ENCODE measurements at places on chromosomes 13 and 19.

- no peak for DNase-seq
Measured at GRCh38 chr13:49567491-49567890, 17.9 kb downstream of the RCBTB1 start.

DNA sequence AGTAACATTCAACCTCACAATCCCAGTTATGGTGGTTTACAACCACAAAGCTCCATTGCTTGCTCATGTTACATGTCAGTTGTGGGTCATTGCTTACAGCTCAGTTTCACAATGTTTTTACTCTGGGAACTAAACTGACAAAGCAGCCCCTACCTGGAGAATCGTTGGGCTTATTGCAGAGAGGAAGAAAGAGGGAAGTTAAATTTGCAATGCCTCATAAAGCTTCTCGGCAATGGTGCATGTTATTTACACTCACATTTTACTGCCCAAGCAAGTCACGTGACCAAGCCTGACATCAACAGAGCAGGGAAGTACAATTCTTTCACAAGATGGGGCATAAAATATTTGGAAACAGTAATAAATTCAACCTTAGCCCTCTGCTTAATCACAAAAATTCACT lies 441.6 kb downstream of the TDRD3 start:
- peak; percentile 75 for DNase-seq

GRCh38 chr13:27482983-27483382 lies 32.6 kb upstream of the MTIF3 start:
- peak; percentile 73 for DNase-seq

DNA sequence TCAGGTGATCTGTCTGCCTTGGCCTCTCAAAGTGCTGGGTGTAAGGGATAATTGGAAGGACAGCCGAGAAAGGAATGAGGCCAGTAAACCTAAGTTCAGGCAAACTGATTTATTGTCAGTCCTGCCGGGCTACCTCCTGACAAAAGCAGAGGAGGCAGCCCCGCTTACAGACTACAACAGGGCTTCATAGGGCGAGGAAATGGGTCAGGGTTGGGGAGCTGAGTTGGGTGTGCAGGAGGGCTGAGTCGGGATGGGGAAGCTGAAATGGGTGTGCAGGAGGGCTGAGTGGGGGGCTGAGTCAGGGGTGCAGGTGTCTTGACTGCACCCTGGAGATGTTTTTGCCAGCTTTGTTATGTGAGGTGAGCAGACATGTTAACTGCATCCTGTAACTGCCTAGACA lies 210.2 kb downstream of the SLITRK6 start:
- DNase-seq, result no peak

GRCh38 chr13:97388373-97388772 lies 45.6 kb upstream of the RAP2A start:
- DNase-seq, result peak; percentile 69

DNA sequence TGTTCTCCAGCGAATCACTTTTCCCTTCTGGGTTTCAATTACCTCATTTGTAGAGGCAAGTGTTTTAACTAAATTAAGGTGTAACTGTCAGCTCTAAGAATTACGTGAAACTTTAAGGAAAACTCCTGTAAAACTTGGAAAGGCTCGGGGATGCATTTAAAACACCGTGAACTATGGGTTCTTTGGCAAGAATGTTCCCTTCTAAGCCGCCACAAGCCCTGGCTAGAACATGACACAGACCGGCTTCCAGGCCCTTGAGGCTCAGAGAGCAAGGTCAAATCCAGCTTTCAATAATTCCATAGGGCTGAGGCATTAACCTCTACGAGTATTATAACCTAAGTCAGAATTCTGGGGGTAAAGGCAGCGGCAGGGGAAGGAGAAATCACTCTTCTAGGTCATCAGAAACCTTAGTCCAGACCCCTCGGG lies 685 bp downstream of the VWA8 start:
- DNase-seq, result peak; percentile 45

DNA sequence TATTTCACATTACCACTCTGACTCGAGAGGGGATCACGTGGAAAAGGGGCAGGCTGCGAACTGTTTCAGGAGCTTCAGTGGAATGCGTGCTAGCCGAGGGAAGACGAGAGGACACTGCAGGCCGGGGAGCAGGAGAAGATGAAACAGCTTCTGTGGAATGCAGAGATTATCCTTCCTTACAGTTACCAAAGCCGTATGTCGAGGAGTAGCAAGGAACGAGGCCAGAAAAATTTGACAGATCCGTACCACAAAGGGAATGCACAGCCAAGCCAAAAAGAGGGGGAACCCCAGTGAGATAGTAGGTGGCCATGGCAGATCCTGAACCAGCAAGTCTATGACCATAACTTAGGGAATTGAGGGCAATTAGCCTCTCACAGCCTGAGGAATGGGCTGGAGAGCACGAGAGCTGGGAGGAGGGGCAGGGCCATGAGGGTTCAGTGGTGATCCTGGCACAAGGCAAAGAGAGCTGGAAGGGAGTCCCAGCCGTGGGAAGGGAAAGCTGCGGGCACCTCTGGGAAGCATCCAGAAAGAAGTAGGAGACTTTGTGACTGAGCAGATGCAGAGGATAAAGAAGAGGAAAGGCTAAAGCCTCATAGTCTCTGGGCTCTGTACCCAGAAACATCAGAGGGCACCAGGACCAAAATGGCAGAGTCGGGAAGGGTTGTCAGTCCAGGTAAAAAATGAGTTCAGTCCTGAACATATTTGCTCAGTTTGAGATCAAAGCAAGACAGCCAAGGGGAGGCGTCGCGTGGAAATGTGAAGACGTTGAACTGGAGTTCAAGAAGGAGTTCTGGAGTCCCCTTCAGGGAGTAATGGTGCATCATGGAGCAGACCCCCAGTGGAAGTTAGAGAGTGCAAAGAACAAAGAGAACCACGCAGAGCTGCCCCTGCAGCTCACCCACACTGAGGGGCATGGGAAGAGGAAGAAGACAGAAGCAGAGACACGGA lies 5.1 kb downstream of the COL4A1 start:
- no peak for DNase-seq

DNA sequence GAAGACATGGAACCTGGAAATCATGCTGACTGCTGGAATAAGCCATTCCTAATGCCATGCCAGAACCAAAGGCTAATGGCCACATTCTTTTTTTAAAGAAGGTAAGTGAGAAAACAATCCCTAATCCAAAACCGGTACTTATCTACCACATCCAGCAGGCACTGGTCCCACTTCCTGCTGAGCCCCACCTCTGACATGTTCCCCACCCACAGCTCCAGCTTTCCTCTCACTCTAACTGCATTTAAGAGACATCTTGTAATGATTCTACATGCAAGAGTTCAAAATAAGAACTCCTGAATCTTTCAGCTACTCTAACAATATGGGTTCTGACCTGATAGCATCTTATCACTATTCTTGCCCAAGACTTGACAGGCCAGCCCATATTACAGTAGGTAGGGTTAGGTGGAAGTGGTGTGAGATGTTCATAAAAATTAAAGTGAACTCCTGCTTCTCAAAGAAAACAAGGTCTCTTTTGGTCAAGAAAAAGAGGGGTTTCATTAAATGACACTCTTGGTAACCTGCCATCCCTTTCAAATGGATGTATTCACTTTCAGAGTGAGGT lies 41.9 kb downstream of the N4BP2L2 start:
- DNase-seq, result peak; percentile 13

DNA sequence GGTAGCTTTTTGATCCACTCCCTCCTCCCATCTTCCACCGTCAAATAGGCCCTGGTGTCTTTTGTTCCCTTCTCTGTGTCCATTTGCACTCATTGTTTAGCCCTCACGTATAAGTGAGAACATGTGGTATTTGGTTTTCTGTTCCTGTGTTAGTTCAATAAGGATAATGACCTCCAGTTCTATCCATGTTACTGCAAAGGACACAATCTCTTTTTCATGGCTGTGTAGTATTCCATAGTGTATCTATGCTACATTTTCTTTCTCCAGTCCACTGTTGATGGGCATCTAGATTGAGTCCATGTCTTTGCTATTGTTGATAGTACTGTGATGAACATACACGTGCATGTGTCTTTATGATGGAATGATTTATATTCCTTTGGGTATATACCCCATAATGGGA lies 136.0 kb upstream of the USP29 start:
- no peak for DNase-seq

GRCh38 chr19:18262917-18263316 lies 11.3 kb downstream of the IQCN start:
- DNase-seq, result no peak

DNA sequence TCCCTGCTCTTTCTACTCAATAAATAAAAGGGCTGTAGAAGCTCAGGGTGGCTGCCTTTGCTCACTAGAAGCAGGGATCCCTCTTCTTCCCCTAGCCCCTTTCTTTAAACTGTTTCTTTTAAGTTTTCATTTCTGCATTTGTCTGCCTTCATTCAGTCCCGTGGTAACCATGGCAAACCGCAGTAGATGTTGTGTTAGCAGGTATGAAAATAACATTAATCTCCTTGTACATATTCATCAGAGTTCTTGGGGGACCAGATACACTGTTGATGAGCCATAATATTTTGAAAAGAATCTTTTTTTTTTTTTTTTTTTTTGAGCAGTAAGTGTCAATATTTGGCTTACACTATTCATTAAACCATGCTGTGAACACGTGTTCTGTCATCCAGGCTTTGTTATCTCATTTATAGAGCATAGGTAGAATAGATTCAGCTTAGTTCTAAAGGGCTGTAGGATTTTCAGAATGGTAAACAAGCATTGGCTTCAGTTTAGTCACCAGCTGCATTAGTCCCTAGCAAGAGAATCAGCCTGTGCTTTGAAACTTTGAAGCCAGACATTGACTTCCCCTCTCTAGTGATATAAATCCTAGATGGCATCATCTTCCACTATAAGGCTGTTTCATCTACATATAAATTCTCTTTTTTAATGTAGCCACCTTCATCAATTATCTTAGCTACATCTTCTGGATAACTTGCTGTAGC lies 59.4 kb upstream of the SPRY2 start:
- no peak for DNase-seq

DNA sequence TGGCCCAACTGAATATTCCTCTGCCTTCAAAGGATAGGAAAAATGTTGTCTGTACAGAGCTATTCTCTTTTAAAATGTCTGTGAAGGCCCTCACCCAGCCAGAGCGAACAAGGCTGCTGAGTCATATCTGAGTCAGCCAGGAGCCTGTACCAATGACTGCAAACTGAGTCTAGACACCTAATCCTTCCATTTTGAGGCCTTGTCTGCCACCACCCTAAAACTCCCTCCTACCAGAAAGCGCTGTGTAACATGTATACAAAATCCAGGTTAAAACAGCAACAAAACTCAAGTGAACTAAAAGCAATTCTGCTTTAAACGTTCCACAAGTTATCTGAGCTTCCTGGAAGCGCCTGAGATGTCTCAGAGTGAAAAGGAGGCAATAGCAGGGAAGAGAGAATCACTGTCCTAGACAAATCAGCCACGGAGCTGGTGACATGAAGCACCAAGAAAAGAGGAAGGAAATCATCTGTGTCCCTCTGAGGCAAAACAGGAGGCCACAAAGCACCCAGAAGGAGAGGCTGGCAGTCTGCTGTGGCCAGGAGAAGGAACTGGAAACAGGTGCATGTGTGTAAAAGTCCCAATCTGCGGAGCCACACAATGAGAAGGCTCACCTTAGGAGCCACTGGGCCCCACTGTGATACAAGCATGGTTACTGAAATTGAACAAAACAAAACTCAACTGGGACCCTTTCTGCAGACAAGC lies 10.2 kb downstream of the DHRS12 start:
- DNase-seq, result peak; percentile 97

DNA sequence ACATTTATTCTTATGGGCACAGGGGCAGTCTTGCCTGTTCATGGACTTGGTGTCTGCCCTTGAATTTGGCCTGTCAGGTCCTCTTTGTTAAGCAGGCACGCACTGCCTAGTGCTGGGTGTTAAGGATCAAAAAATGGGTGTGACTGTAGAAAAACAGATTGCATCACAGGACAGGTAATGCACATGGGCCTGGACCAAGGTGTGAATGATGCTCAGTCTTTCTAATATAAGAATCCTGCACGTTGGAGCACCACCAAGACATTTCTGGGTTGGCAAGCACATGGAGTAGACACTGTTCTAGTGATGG lies 33.7 kb downstream of the GATAD2A start:
- DNase-seq, result no peak

- DNase-seq, result no peak
Measured at GRCh38 chr19:4232614-4233281, 3.4 kb downstream of the EBI3 start.

DNA sequence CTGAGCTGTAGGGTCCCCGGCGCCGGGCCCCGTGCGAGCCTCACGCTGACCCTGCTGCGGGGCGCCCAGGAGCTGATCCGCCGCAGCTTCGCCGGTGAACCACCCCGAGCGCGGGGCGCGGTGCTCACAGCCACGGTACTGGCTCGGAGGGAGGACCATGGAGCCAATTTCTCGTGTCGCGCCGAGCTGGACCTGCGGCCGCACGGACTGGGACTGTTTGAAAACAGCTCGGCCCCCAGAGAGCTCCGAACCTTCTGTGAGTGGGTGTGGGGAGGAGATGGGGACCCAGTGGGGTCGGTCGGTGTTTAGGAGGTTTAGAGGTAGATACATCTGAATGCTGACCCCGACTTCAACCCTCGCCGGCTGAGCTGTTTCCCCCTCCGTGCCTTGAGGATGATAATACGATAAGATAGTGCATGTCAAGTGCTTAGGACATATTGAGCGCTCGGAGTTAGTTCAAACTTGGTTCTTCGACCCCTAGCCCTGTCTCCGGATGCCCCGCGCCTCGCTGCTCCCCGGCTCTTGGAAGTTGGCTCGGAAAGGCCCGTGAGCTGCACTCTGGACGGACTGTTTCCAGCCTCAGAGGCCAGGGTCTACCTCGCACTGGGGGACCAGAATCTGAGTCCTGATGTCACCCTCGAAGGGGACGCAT lies 1.9 kb downstream of the ICAM5 start:
- DNase-seq, result no peak

DNA sequence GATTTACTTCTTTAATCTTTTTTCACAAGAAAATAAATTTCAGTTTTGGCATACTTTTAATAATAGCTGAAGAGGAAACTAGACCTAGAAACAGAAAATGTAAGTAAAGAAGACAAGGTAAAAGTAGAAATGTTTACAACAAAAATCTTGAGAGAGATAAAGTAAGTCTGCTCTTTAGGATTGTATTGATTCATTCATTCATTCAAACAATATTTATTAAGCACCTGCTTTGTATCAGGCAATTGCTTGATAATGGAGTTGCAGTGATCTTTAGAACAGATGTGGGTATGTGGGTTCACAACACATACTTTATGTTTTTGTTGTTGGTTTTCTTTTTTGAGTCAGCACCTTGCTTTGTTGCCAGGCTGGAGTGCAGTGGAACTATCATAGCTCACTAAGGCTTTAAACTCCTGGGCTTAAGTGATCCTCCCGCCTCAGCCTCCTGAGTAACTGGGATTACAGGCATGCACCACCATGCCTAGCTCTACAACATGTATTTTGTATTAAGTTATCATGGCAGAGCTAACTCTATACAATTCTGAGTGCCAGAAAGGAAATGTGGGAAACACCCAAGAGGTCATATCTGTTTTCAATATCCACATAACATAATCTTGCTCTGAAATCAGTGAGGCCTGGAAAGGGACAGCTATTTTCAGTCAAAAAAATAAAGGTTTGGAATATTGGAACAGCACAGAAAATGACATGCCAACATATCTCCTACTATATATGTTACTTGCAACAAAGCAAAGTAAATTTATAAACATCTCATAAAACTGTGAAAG lies 8.8 kb upstream of the SPART start:
- no peak for DNase-seq
